GM13976 (cell line): ENCODE measurements at places on chromosomes 5 and 9.

DNA sequence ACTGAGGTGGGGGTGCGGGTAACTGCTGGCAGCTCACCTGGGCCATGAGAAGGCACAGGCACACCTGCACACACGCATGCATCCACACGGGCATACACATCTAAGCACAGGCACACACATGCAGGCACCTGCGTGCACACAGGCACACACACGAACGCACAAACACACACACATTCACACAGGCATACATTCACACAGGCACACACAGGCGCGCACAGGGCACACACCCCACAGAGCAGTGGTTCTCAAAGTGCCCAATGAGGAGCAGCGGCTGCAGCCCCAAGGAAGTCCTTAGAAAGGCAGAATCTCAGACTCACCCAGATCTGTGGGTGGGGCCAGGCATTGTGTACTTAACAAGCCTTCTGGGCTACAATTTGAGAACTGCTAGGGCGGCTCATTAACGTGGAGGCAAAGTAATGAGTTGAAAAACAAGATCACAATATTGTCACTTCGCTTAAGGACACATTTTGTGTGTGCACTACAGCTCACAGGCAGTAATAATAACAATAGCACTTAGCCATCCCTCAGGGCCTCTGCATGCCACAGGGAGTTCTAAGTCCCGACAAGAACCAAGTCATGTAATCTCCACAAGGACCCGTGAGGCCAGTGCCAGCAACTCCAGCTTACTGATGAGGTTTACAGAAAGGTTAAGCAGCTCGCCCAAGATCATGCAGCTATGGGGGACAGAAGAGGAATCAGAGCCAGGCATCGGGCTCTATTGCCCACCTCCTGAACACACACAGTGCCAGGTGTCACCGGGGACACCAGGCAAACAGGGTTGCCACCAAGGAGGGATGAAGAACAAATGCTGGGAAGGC, 91.6 kb downstream of the ROR2 start:
- DNase-seq, result no peak

DNA sequence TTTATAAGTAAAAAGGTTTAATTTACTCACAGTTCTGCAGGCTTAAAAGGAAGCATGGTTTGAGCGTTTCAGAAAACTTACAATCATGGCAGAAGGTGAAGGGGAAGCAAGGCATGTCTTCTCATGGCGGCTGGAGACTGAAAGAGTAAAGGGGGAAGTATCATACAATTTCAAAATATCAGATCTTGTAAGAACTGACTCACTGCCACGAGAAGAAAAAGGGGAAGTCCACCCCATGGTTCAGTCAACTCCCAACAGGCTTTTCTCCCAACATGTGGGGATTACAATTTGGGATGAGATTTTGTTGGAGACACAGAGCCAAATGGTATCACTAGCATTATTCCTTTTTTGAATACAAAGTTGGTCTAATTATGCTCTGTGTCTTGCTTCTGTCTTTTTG, 627.9 kb upstream of the ST8SIA4 start:
- DNase-seq, result no peak

GRCh38 chr5:141269195-141269594, 24.0 kb downstream of the PCDHB15 start:
- DNase-seq, result no peak

GRCh38 chr9:6440405-6440804, 27.4 kb downstream of the UHRF2 start:
- DNase-seq, result no peak

DNA sequence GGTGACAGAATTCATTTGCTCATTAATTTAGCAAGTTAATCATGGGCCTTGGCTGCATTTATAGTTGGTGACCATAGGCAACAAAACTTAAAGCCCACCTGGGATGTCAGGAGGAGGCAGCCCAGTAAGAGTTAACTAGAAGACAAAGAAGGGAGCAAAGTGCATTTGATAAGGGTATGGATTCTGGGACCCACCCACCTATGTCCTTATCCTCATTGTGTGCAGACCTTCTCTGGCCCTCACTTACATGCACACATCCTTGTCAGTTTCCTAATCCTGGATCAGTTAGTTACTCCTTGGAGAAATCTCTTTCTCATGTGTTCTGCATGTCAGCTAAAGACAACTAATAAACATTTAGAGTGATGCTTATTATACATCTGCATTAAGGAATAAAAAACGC, 24.6 kb downstream of the MEF2C start:
- DNase-seq, result no peak

DNA sequence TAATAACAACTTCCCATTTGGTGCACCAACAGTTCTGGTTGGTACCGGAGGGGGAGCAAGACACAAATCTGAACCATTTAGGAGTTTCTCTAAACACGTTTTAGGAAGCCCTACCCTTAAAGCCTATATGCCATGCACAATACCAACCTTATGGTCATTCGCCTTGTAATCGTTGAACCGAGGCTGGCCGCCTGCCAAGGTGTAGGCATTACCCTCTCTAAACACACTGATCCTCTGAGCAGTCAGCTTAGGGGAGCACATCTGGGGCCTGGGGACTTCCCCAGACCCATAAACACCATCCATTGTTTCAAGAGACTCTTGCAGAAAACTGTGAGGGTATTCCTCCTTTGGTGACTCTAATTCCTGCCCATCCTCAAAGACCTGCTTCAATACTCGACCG, 328 bp downstream of the GRXCR2 start:
- no peak for DNase-seq

- DNase-seq, result no peak
These were observed 390.8 kb downstream of the DTWD2 start for GRCh38 chr5:118597543-118597942.

DNA sequence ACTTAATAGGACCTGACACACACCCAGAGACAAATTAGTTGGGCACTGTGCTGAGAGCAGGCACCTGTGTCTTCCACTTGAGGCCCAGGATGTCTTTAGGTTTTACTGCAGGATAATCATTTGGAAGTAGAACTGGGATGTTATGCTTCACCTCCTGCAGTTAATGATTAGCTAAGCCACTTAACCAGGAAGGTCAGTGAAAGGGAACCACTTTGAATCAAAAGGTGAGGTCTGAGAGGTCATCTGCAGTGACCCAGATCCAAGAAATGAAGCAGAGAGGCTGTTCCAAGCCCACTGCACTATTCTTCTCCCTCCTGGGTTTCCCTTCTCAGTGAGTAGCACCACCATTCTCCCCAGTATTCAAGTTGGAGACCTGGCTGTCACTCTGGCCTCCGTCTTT, 110.5 kb downstream of the SNX18 start:
- DNase-seq, result no peak

GRCh38 chr5:167295681-167296005, 995.8 kb upstream of the WWC1 start:
- DNase-seq, result no peak

- no peak for DNase-seq
These were observed 23.5 kb upstream of the ASS1 start for GRCh38 chr9:130421154-130421801.

GRCh38 chr9:90201766-90202165, 440.9 kb downstream of the DIRAS2 start:
- no peak for DNase-seq

- no peak for DNase-seq
These were observed 152.4 kb upstream of the ARRDC3 start for GRCh38 chr5:91535499-91535898.

- no peak for DNase-seq
These were observed 290.8 kb upstream of the MPDZ start for GRCh38 chr9:13570068-13570974.

GRCh38 chr9:128383791-128384190, 12.6 kb downstream of the URM1 start:
- no peak for DNase-seq

DNA sequence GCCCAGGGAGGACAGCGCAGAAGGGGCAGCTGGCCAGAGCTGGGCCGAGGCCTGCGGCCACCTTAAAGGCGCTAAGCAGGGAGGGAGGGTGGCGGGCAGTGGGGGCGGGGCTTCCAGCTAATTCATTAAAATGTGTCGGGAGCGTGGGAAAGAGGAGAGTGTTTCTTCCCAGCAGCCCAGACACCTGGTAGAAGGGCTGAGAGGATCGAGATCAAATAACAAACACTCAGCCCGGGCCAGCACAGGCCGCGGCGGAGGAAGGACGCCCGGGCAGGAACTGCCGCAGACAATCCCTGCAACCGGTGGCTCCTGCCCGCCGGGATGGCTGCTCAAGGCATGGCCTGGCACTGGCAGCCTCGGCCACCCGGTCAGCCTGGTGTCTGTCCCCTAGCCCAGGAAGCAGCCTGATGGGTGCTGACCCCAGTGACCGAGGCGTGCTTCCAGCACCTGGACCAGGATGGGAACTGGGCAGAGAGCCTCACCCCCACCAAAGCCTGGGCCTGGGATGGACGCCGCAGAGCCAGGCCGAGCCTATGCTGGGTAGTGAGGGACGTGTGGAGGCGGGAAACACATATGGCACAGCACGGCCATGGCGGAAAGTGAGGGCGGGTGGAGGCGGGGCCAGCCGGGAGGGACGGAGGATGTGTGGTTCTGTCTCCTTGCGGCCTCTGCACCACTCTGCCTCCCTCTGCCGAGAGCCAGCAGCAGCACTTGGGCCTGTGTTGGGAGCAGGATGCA, 3.2 kb upstream of the NRARP start:
- DNase-seq, result peak; percentile 77

GRCh38 chr9:3880851-3881250, 355.1 kb upstream of the RFX3 start:
- DNase-seq, result no peak

DNA sequence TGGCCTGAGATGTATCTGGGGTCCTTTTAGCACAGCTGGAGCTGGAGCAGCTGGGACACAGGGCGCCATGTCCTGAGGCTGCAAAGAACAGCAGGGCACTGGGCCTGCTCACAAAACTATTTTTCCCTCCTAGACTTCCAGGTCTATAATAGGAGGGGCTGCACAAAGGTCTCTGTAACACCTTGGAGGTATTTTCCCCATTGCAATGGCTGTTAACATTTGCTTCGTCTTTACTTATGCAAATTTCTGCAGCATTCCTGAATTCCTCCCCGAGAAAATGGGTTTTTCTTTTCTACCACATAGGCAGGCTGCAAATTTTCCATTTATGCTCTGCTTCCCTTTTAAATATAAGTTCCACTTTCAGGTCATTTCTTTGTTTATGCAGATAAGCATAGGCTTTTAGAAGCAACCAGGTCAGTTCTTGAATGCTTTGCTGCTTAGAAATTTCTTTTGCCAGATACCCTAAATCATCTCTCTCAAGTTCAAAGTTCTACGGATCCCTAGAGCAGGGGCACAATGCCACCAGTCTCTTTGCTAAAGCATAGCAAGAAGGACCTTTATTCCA, 130.8 kb downstream of the PCSK1 start:
- no peak for DNase-seq

DNA sequence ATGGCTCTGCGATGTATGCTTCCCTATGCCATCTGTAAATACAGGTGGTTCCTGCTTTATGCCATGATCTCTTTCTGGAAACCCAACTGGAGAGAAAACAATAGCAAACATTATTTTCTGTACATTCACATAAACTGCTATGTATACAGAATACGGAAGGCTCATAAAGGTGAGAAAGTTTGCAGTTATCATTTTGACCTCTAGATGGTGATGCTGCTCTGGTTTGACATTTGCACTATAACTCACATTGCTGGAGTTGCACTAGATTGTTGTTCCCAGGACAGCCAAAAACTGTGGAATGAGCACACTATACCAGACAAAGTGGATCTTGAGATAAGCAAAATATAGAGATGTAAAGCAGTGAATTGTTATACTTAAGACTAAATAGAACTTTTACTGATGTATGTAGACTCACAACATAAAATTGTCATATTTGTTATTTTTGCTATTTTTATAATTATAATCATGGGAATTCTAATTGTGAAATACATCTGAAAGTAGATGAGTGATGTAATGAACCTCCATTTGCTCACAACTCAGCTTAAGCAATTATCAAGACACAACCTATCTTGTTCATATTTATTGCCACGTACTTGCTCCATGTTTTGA, 246.5 kb downstream of the PTPRD start:
- DNase-seq, result peak; percentile 18

GRCh38 chr9:124216474-124217176, 41.1 kb upstream of the NEK6 start:
- peak; percentile 59 for DNase-seq

DNA sequence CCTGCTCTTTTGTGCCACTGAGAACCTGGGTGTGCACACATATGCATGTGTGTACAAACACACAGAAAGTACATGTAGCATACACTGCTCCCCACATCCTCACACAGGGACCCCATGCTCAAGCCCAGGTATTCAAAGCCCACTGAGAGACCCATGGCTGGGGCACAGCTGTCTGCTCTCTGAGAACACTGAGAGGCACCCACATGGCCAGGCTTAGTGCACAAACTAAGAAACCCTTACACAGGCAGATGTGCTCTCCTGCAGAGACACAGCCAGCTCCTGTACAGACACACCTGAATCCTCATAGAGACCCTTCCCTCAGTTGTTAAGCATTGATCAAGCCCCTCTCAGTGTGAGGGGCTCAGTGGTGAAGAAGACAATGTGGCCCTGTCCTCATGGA, 92.5 kb downstream of the CACNA1B start:
- peak; percentile 12 for DNase-seq

DNA sequence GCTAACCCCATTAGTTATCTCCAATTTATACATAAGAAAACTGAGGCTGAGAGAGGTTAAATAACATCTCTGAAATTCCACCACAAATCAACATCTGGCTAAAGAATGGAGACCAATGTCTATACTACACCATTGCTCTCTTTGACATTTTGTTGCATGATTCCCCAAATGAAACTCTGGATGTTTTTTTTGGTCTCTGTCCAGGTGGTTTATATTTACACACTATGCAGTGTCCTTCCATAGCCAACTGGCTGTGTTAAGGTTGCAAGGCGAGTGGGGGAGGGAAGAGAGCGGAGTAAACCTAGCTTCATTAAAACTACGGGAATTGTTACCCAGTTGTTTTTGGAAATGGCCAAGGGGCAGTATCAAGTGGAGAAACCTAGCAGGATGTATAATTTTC, 67.2 kb downstream of the KIF4B start:
- no peak for DNase-seq

DNA sequence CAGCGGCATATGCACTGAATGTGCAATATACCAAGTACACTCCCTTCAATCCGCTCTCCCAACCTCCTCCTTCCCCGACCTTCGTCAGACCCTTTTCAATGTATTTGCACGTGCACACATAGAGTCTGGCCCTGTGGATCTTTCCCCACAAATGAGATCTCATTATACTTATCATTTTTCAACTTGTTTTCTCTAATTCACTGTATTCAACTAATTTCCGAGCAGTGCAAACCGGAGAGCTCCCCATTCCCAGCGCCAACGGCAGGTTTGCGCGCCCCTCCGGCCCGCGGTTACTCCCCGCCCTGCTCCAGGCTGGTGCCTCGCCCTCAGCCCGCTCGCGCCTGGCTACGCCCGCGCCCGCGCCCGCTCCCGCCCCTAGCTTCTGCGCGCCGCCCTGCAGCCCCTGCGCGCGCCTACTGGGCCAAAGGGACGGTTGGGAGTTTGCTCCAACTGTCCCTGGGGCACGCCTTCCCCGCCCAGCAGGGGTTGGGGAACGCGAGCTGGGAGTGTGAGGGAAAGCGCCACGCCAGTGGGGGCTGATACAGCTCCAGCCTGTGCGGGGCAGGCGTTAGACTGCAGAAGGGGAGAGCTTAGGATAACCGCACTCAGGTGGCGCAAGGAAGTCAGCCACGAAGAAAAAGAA, 3.3 kb upstream of the CDC20B start:
- DNase-seq, result peak; percentile 29

GRCh38 chr9:18359335-18359734, 114.6 kb upstream of the ADAMTSL1 start:
- no peak for DNase-seq
